MG63 (cell line): ENCODE measurements at places on chromosomes 1 and 21.

DNA sequence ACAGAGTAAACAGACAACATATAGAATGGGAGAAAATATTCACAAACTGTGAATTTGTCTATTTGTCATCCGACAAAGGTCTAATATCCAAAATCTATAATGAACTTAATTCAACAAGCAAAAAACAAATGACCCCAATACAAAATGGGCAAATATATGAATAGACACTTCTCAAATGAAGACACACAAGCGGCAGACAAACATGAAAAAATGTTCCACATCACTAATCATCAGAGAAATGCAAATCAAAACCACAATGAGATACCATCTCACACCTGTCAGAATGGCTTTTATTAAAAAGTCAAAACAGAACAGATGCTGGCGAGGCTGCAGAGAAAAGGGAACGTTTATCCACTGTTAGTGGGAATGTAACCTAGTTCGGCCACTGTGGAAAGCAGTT lies 72.7 kb downstream of the SMYD3 start:
- no peak for DNase-seq

DNA sequence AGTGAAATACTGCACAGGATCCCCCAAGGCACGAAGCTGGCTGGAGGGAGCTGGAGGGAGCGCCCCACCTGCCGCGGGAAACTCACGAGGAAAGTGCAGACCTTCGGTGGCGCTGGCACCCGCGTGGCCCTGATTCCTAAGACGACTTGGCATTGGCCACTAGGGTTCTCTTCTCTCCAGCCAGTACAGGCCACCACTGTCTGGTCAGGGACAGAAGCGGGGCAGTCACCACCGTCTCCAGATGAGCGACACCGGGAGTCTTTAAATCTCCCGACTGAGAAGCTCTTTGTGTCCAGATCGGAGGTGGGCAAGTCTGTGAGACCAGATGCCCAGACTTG lies 19.2 kb upstream of the CHIA start:
- DNase-seq = no peak

GRCh38 chr1:231799363-231799986 lies 172.9 kb downstream of the DISC1 start:
- DNase-seq = no peak

- DNase-seq = no peak
Measured at GRCh38 chr21:38897532-38898421, 92.0 kb downstream of the ETS2 start.

- no peak for DNase-seq
Measured at GRCh38 chr1:197149340-197149739, 2.9 kb upstream of the ASPM start.

DNA sequence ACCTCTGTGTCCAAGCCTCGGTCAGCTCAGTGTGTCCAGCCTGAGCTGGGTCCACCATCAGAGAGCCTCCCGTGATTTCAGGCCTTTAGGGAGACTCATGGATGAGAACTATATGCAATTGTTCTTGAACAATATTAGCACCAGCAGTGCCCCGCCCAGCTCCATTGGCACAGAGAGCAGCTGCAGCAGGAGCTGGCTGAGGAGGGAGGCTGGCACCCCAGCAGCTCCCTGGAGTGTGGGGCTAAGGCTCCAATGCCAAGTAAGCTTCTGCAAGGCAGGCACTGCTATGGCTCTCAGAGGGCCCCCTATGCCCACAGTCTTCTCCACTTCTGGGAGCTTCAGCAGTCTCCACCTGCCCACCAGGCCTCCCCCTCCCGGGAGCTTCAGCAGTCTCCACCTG lies 593.3 kb downstream of the MATN1 start:
- no peak for DNase-seq
